GM13976 (cell line): ENCODE measurements at places on chromosomes 7 and 10.

- DNase-seq, result no peak
These were observed 30.0 kb downstream of the TACC2 start for GRCh38 chr10:122018951-122019413.

DNA sequence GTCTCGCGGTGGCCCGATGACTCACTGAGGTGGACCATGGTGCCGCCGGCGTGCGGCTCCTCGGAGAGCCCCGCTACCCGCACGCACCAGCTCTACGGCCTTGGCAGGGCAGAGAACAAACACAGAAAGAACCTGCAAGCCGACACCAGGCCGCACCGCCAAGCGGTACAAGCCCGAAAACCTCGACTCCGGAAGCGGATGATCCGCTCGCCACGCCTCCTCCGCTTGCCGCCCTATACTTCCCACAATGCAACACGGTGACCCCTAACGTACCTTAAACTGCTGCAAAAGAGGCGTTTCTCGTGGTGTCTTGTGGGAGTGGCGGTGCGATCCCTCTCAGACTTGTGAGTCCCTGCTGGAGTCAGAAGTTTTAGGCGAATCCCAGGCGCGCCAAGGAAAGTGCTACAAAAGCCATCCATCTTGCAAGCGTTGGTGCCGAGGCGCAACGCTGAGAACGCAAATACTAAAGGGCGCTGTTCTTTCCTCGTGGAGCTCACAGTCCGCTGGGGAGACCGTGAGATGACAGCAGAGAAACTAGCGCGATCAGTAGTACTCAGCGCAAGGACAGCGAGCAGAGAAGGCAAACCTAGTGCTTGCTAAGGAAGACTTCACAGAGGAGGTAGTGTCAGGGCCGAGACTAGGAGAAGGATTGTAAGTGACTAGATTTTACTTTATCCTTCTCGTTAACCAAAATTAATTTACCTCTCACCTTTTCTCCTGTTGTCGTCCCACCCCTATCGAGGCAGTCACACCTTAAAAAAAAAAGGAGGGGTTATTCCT, at the start of gene MRPS16:
Gene MRPS16, minus strand, starts transcription at position 200 of the 780 bp plus-strand sequence. Its CDS starts 162 bp downstream, at position 38.
- peak; percentile 92 for DNase-seq

DNA sequence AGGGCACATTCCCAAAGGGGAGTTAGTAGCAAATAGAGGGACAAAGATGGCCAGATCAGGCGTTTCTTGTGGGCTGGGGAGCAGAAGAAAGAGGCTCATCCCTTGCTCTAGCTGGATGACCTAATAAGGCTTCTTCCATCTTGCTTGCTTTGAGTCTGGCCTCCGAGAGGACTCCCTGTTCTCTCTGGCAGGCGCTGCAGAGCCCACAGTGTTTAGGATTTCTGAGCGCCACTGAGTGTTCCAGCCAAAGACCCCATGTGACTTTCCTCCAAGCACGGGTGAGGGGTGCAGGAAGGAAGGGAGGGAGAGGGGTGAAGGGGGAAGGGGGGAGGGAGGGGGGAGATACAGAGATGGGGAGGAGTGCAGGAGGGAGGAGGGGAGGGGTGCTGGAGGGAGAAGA, 203.8 kb upstream of the SVIL start:
- DNase-seq, result no peak

GRCh38 chr10:64444163-64444562, 923.0 kb downstream of the REEP3 start:
- no peak for DNase-seq

DNA sequence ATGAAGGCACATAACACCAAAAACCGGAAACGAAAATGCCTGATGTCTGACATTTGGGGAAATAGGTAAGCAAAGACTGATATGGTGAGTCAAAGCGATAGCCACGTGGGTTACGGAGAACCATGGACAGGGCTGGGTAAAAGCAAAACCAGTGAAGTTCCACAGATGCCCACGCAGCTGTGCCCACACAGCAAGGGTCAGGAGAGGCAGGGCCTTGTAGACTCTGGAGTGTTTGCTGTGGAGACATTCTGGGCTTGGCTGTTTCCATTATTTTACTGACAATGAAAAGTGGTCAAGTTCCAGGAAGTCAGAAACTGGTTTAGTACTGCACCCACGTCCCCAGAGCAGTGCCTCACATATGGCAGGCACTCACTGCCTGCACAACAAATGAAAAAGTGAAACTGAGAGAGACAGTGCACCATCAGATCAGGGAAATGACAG, 148.7 kb downstream of the ZMYND11 start:
- peak; percentile 76 for DNase-seq

DNA sequence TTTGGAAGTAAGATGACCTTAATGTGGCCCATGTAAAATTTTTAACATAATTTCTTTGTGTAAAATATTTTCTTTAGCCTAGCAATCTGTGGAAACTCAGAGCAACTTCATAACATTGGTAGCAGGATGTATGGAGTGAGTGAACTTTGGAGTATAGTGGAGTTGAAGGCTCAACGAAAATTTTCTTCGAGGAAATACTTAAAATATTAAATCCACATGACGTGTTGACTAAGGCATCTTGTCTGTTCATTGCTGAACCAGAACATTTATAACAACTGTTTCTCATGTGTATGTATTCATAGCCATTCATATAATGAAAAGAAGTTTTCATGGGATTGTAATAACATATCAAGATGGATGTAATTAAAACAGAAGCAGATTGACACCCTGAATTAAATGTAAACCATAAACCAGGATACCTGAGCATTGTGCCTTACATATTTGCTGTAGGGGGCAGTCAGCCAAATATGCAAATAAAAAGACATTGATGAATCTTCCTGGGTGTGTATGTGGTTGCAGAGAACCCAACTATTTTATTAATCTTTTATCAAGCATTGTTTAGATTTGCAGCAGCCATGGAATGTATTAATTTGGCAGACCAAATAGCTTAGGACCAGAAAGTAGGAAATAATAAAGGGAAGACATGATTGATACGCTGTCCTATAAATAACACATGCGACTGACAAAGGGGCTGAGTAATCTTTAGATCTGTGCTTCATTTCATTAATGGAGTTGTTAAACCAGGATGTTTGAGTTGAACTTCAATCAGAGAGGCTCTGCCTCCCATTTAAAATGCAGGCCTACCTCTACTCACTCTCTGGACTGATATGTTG, 11.5 kb downstream of the AUTS2 start:
- no peak for DNase-seq

DNA sequence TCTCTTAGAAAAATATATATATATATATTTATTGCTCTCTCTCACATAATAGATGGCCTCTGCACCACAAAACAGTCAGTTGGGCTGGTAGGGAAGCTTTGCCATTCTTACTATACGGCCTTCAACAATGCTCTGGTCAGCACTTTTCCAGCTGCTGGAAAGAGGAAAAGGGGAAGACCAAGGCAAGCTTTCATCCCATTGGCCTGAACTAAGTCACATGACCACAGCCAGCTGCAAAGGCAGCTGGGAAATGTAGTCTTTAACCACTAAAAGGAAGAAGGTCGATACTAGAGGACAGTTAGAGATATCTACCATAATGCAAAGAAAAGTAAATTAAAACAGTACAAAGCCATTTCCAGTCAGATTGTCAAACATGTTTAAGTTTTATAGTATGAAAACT, 58.4 kb upstream of the MACROH2A2 start:
- DNase-seq, result peak; percentile 41

DNA sequence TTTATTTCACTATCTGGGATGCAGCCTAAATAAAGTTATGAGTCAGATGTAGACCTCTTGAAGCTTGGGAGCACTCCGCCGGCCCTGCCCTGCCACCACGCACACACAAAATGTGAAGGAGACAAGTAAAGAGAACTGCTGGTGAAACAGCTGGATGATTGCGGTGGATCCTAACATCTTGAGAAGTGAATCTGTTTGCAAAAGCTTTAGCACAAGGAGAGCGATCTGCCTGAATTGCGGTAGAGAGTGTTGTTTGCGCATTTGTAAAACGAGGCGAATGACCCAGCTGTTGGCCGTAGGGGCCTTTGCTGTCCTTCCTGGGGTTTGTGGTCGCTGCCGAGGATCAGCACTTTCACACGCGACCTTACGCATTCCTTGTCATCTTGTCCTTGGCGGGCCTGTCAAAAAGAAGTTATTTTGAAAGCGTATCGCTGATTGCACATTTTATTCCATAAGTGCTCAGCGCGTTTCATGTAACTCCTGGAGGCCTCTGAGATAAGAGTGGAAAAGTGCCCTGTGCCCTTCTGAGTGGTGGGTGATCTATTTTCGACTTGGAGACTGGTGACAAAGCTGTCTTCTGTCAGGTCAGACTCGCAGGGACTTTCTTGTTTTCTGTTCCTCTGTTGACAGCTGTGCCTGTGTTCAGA, 40.8 kb downstream of the RBM20 start:
- DNase-seq, result no peak

DNA sequence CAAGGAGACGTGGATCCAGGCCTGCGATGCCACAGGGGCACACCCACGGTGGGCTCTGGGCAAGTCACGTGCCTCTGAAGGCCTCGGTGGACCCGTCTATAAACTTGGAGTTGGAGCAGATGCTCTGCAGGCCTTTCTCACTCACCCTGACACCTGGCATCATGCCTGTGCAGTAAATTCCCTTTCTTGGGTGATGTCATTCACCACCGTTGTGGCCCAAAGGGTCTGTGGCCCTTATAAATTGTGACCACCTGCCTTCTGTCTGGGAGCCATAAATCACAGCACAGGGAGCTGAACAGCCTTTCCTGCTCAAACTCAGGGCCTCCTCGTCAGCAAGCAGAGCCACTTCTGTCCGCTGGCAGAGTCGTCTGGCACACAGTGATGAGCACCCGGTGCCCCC, 52.2 kb downstream of the GPAM start:
- DNase-seq, result no peak

DNA sequence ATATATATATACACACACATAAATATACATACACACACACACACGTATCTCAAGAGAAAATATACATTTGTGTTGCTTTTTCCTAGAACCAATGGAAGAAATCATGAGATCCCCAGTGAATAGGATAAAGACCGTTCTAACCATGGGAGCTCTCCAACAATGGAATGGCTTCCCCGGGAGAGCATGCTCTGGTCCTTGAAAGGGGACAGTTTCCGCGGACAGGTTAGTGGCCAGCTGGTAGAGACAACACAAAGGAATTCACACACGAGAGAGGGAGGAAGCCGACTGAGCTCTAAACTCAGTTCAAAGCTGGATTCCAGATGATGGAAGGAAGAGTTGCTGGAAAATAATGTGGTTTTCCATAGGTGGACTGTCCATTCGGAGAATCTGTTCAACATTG, 72.7 kb downstream of the SLC37A3 start:
- DNase-seq, result no peak

- DNase-seq, result no peak
These were observed 112.5 kb downstream of the SVIL start for GRCh38 chr10:29522061-29522855.

- no peak for DNase-seq
These were observed 38.7 kb upstream of the RET start for GRCh38 chr10:43037942-43038782.

DNA sequence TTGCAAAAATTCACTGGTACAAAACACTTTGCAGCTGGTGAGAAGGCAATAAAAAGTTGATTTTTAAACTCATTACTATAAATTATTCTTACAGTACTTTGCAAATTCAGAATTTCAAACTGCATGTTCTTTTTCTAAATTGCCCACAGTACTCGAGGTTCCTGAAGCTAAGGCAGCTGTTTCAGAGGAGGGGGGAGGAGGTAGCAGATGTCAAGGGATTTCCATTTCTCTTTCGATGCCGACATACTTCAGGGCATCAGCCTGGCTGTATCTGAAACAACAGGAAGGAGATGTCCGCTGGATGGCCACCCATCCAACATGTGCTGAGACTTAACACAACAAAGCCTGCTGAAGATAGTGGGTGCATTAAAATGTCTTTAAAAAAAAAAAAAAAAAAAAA, 76.7 kb downstream of the EZH2 start:
- no peak for DNase-seq

- DNase-seq, result no peak
These were observed 54.2 kb downstream of the FAM53B start for GRCh38 chr10:124689911-124690498.

DNA sequence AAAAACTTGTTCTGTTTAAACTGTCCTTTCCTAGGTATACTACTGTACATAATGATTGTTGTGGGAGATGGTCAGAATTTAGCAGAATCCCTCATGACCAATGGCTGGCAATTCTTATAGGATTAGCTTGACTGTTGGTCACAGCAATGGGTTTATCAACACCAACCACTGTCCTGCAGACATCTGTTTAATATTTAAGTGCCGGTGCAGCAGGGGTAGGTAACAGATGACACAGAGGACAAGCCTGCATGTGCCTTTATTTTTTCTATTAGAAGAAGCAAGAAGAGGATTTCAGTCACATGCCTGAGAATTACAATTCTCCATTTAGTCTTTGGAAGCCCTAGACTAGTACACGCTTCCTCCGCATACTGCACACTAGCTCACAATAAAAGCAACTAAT, 48.4 kb downstream of the CCDC6 start:
- no peak for DNase-seq

- no peak for DNase-seq
These were observed 34.6 kb downstream of the BAZ1B start for GRCh38 chr7:73487486-73487885.

GRCh38 chr10:72407471-72407870, 52.8 kb upstream of the DNAJB12 start:
- no peak for DNase-seq

DNA sequence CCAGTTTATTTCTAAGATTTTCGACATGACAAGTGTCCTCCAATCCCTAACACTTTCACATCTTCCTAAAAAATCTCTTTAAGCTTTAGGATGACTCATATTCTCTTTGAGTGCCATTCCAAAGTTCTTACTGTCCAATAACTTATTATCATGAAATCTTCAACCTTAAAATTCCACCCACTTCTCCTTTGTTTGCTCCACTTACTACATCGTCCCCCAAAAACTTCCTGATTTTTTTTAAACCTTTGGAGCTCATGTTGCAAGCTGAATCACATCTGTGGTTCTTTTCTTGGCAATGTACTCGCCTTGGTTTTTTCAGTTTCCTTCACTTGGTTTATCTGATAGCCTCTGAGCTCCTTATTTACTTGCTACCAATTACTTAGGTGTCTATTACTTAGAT, 39.2 kb upstream of the JCAD start:
- DNase-seq, result no peak
